ENCODE measurements at places on chromosomes 4 and X. TPM values are rescaled to one million over a fixed set of nuclear protein-coding genes. Genes with fewer than 3 reads are reported as not detected.

- no peak overlapping the region for H3K4me3 ChIP-seq
- H3K27ac ChIP-seq = no peak overlapping the region
- no peaks in the 10 kb centered on the region for H3K27me3 ChIP-seq
- H3K36me3 ChIP-seq = no peaks in the 10 kb centered on the region
Measured at GRCh38 chrX:98548519-98548918, 1664.8 kb downstream of the RPA4 start.

DNA sequence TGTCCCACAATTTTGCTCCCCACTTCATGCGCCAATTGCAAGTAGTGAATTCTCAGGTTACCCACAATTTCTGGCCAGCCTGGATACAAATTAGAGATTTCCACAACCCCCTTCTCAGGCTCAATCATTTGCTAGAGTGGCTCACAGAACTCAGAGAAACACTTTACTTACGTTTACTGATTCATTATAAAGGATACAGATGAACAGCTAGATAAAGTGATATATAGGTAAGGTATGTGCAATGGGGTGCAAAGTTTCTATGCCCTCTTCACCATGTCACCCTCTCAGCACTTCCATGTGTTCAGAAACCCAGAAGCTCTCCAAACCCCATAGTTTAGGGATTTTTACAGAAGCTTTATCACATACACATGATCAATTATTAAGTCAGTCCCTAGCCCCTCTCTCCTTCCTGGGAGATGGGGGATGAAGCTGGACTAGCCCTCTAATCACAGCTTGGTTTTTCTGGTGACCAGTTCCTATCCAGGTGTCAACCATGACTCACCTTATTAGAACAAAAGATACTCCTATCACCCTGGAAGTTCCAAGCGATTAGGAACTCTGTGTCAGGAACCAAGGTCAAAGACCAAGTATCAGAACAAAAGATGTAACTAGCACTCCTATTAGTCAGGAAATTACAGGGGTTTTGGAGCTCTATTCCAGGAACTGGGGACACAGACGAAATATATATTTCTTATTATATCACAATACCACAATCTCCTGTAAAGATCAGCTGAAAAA, 33.5 kb upstream of the PRRG1 start:
- H3K4me3 ChIP-seq = peak overlapping the region; percentile 22
- H3K36me3 ChIP-seq = no peaks in the 10 kb centered on the region
- no peaks in the 10 kb centered on the region for H3K27me3 ChIP-seq
- peak overlapping the region; percentile 72 for H3K27ac ChIP-seq

- DNase-seq = peak; percentile 7
- peaks cover 50% of the 10 kb centered on the region for H3K4me1 ChIP-seq
- no peaks in the 10 kb centered on the region for H3K27me3 ChIP-seq
- H3K27ac ChIP-seq = peak overlapping the region; percentile 85
Measured at GRCh38 chr4:6944301-6945051, 34.9 kb downstream of the TBC1D14 start.

DNA sequence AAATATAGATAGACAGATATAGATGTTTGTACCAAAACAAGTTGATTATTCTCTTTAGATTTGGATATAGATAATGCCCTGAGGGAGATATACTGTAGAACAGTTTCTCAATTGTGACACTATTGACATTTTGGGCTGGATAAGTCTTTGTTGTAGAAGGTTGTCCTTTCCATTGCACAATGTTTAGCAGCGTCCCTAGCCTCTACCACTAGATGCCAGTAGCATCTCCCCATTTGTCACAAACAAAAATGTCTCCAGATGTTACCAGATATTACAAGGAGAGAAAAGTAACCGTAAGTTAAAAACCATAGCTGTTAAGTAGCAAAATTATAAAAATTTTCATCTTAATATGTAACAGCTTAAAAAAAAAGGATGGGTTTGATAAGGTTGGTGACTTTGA, 2595.3 kb downstream of the ARAP2 start:
- H3K4me3 ChIP-seq = no peak overlapping the region
- H3K27me3 ChIP-seq = no peaks in the 10 kb centered on the region
- H3K36me3 ChIP-seq = no peaks in the 10 kb centered on the region
- no peak overlapping the region for H3K27ac ChIP-seq
- DNase-seq = no peak
- no peaks in the 10 kb centered on the region for H3K4me1 ChIP-seq

GRCh38 chr4:72536443-72536842, 32.6 kb downstream of the ADAMTS3 start:
- no peak overlapping the region for H3K27ac ChIP-seq
- H3K4me1 ChIP-seq = no peaks in the 10 kb centered on the region
- no peak overlapping the region for H3K4me3 ChIP-seq
- no peaks in the 10 kb centered on the region for H3K36me3 ChIP-seq
- no peak for DNase-seq

- no peaks in the 10 kb centered on the region for H3K36me3 ChIP-seq
- H3K4me3 ChIP-seq = no peak overlapping the region
- H3K27me3 ChIP-seq = peaks cover 9% of the 10 kb centered on the region
- no peak for DNase-seq
- no peak overlapping the region for H3K27ac ChIP-seq
Measured at GRCh38 chrX:3757510-3758025, 44.1 kb upstream of the PRKX start.

GRCh38 chr4:24973747-24974601, 56.8 kb downstream of the LGI2 start:
- no peaks in the 10 kb centered on the region for H3K36me3 ChIP-seq
- H3K27me3 ChIP-seq = peaks cover 18% of the 10 kb centered on the region
- H3K4me1 ChIP-seq = peaks cover 18% of the 10 kb centered on the region

DNA sequence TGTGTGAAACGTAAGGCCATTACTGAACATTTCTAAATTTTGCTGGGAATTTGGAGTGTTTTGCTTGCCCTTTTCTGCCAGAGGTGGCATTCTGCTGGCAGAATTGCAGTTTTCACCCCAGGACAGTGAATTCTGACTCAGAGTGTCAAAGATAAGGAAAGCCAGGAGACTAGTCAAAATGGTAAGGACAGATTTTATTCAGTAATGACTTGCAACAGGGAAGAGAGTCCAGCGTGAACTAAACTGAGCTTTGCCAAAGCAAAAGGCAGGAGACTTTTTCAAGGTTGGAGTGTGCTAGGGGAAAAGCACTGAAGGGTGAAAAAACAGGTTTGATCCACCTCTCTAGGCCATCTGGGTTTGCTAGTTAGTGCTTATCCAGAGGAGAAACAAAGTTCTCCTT, 19.4 kb downstream of the MRFAP1 start:
- H3K27me3 ChIP-seq = peaks cover 46% of the 10 kb centered on the region
- H3K4me3 ChIP-seq = no peak overlapping the region
- no peaks in the 10 kb centered on the region for H3K36me3 ChIP-seq
- H3K4me1 ChIP-seq = no peaks in the 10 kb centered on the region
- no peak for DNase-seq

DNA sequence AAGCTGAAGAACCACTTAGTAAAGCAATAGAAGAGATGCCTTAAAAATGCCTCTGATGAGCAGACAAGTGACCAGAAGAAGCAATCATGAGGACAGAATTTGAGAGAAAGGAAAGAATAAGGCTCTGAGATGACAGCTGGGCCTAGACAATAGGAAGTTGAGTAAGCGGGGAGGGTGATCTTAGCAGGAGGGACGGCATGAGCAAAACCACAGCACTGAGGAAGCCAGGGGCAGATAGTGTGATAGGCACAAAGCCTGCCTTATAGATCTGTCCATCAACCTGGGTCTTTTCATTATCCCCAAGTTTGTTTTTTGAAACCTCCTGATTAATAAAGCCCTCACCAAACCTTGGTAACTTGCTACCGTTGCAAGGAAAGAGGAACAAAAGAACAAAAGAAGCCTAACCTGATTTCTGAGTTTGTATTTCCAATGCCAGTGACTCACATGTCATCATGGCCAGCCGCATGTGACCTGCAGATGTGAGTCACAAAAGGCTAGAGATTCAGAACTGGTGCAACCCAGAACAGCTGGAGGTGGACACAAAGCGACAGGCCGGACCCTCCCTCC, 55.7 kb upstream of the PPARGC1A start:
- H3K4me1 ChIP-seq = peaks cover 23% of the 10 kb centered on the region
- H3K27me3 ChIP-seq = no peaks in the 10 kb centered on the region
- DNase-seq = peak; percentile 59
- no peaks in the 10 kb centered on the region for H3K36me3 ChIP-seq
- H3K27ac ChIP-seq = peak overlapping the region; percentile 75
- no peak overlapping the region for H3K4me3 ChIP-seq

- no peaks in the 10 kb centered on the region for H3K27me3 ChIP-seq
- no peaks in the 10 kb centered on the region for H3K36me3 ChIP-seq
- DNase-seq = no peak
- no peak overlapping the region for H3K27ac ChIP-seq
- no peak overlapping the region for H3K4me3 ChIP-seq
- H3K4me1 ChIP-seq = peaks cover 26% of the 10 kb centered on the region
Measured at GRCh38 chr4:52825460-52826090, 36.5 kb upstream of the RASL11B start.

DNA sequence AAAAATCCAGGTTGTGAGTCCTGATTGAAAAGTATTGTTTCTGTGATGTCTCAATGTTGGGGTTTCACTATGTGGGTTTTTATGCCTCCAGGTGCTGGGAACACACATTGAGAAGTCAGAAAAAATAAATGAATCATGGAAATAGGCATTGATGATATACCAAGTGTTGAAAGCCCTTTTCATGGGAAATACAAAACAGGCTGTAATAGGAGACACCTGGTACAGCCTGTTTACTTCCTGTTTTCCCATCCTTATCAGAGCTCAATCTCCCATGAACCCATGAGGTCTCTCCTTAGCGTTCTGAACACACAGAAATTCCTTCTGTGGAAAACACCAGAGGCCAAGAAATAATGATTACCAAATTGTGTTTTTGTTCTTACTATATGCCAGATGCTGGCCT, 106.3 kb upstream of the BOD1L1 start:
- H3K27me3 ChIP-seq = no peaks in the 10 kb centered on the region
- no peak overlapping the region for H3K4me3 ChIP-seq
- no peak overlapping the region for H3K27ac ChIP-seq
- no peaks in the 10 kb centered on the region for H3K36me3 ChIP-seq
- no peak for DNase-seq

DNA sequence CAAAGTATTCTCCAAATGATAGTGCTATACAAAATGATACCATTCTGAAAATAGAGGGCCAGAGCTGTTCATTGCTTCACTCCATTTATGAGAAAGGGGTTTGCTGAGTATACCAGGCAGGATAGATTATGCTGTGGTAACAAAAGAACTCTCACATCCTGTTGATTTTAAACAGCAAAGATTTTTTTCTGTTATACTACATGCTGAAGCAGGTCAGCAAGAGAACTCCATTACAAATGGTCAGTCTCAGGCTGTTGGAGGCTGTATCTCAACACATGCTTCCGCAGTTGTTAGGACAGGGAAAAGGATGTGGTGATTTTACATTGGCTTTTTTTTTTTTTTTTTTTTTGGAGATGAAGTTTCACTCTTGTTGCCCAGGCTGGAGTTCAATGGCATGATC, 13.7 kb upstream of the KLHL5 start:
- no peak for DNase-seq
- H3K4me1 ChIP-seq = peaks cover 17% of the 10 kb centered on the region
- H3K4me3 ChIP-seq = peak overlapping the region; percentile 2
- no peaks in the 10 kb centered on the region for H3K27me3 ChIP-seq

DNA sequence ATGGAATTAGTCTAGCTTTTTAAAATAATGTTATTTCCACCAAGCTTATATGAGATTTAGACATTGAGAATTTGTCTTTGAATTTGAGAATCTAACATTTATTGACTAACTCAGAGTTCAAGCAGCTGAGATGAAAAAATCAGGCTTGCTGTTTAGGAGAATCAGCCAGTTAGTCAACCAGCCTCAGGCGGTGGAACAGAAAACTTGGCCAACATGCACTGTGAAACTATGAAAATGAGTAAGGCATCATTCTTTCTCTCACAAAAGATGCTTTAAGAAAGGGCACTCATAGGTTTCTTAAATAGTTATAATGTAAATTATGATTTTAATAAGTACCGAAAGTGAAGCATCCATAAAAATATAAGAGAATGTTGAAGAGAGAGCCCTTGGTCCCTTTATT, 84.2 kb downstream of the NFKB1 start:
- no peak for DNase-seq
- no peak overlapping the region for H3K27ac ChIP-seq
- no peak overlapping the region for H3K4me3 ChIP-seq
- no peaks in the 10 kb centered on the region for H3K36me3 ChIP-seq

- peaks cover 19% of the 10 kb centered on the region for H3K36me3 ChIP-seq
- peak overlapping the region; percentile 84 for H3K27ac ChIP-seq
- peak overlapping the region; percentile 81 for H3K4me3 ChIP-seq
- peaks cover 14% of the 10 kb centered on the region for H3K4me1 ChIP-seq
- no peak for DNase-seq
Measured at GRCh38 chrX:2692221-2693112, 1.4 kb downstream of the CD99 start.

GRCh38 chrX:30215357-30215843, at the start of gene MAGEB2:
Gene MAGEB2, plus strand, starts transcription at chrX:30215563. Its CDS starts 3,018 bp downstream, at chrX:30218581.
- H3K27ac ChIP-seq = no peak within 1 kb of the TSS
- H3K4me1 ChIP-seq = no peaks in the 10 kb centered on the region
- H3K4me3 ChIP-seq = no peak within 1 kb of the TSS
- no peaks in the 10 kb centered on the region for H3K27me3 ChIP-seq
- H3K36me3 ChIP-seq = peaks cover 5% of the 10 kb centered on the region

GRCh38 chr4:11038926-11039325, 354.4 kb upstream of the CLNK start:
- no peaks in the 10 kb centered on the region for H3K4me1 ChIP-seq
- no peaks in the 10 kb centered on the region for H3K27me3 ChIP-seq
- H3K27ac ChIP-seq = no peak overlapping the region
- H3K36me3 ChIP-seq = no peaks in the 10 kb centered on the region

GRCh38 chr4:137702512-137702911, 170.2 kb upstream of the PCDH18 start:
- no peaks in the 10 kb centered on the region for H3K27me3 ChIP-seq
- DNase-seq = no peak
- no peaks in the 10 kb centered on the region for H3K36me3 ChIP-seq
- no peak overlapping the region for H3K27ac ChIP-seq

GRCh38 chrX:116872931-116873330, 410.2 kb upstream of the CT83 start:
- H3K27ac ChIP-seq = no peak overlapping the region
- H3K36me3 ChIP-seq = no peaks in the 10 kb centered on the region
- no peak for DNase-seq
- H3K4me3 ChIP-seq = no peak overlapping the region

GRCh38 chr4:147533331-147533730, 52.4 kb downstream of the EDNRA start:
- H3K4me3 ChIP-seq = no peak overlapping the region
- H3K36me3 ChIP-seq = no peaks in the 10 kb centered on the region
- H3K4me1 ChIP-seq = no peaks in the 10 kb centered on the region
- DNase-seq = no peak
- no peak overlapping the region for H3K27ac ChIP-seq
- H3K27me3 ChIP-seq = no peaks in the 10 kb centered on the region

DNA sequence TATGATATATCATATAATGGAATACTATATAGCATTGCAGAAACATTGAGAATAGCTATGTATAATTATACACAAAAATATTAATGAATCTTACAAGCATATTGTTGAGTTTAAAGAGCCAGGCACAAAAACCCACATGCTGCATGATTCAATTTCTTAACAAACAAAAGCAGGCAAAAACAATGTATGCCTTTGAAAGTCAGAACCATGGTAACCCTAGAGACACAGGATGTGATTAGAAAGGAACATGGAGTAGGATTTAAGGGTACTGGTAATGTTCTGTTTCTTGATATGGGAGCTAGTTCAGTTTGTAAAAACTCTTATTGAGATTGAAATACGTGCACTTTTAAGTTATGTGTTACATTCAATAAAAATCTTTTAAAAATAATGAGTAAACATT, 21.5 kb downstream of the CXCL8 start:
- no peaks in the 10 kb centered on the region for H3K4me1 ChIP-seq
- no peak for DNase-seq
- no peak overlapping the region for H3K27ac ChIP-seq

The NHS gene
- 19.5 TPM for total RNA-seq

The SMR3B gene
- not detected for total RNA-seq

The TMEM154 gene
- total RNA-seq = 23.3 TPM

The MAOA gene
- 3.3 TPM for total RNA-seq

The PNMA6F gene
- not detected for total RNA-seq
